ENCODE measurements at places on chromosomes 1 and 21.

GRCh38 chr1:22745669-22746585 is 35.3 kb downstream of the EPHB2 start:
- no peak for DNase-seq

DNA sequence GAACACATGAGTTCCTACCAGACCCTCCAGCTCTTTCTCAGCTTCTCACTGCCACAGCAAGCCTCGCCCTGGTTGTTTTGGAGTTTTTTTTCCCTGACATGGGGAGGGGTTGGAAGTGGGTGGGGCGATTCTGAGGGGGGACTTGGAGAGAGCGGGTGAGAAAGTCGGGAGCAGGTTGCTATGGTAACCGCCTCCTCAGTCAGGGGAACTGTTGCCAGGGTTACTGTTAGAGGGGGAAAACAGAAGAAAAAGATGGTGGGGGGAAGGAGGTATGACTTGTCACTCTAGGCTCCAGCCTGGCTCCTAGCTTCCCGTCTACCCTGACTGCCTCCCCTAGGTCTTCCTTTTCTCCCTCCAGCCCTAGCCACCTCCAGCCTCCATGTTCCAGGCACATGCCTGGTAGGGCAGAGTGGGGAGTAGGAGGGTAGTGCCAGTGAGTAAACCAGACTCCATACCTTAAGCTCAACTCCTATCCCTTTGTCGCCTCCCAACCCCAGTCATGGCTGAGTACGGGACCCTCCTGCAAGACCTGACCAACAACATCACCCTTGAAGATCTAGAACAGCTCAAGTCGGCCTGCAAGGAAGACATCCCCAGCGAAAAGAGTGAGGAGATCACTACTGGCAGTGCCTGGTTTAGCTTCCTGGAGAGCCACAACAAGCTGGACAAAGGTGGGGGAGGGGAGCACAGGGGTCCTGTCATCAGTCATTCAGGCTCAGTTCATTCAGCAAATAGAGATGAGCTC is 6.0 kb downstream of the PEA15 start:
- DNase-seq: peak; percentile 49

- no peak for DNase-seq
Measured at GRCh38 chr1:11307852-11308251, 34.9 kb downstream of the UBIAD1 start.

DNA sequence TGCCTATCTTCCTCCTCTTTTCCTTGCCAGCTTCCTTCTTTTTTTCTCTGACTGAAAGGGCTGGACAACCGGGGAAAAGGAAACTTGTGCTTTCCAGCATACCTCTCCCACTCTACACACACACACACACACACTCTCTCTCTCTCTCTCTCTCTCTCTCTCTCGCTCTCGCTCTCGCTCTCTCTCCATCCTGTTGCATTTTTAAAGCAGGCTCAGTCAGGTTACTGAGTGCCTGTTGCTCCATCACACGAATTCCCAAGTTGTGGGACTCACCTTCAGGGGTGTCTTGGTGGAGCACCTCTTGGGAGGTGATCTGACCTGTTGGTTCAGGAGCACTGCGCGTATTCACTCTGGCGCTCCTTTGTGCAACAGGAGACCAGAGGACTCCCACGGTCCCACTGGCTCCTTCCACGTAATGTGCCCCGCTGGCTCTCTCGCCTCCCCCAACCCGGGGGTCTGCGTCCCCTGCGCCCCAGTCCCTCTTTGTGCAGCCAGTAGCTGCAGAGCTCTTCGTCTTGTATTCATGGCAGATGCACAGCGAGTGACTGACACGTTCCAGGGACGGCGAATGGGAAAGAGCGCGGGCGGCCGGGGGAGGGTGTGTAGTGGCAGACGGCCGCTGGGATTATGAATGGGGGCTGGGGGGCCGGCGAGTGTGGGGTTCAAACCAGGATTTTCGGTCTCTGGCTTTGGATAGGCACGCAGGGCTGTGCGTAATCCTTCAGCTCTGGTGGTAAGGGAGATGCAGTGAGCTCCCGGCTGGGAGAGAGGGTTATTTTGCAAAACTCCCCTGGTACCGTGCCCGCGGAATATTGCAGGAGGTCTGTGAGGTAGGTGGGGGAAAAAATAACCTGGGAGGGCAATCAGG is 660 bp upstream of the PDE4B start:
- DNase-seq: no peak

- DNase-seq: no peak
Measured at GRCh38 chr1:65175171-65176055, 27.4 kb downstream of the AK4 start.

DNA sequence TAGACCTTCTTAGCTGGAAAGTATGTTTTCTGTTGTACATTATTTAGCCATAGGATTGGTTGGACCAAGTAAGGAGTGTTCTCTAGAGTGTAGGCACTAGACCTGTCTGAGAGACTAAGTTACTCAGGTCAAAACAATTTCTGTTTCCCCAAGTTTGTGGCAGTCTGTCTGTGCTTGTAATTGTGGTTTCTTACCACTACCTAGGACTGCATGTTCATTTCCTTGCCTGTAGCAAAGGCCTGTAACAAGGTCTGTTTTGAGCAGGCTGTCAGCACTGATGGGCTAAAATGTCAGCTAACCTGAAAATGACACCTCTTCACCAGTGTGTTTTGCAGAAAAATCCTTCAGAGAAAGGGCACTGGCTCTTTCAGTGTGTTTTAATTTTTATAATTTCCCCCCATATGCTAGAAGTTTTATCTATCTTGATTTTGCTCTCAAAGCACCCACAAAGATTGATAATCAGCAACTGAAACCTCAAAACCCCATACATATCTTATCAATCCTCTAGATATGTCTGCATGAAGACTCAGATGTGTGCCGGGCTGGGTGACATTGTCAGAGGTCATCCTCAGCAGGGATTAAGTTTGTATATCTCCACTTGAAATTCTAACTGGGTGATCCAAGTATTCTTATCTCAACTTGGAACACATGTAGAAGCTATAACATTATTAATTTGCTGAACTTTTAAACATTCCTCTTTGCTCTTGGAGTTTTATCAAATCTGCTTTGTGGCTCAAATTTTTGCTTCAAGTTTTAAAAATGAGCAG is 50.7 kb upstream of the ST6GALNAC3 start:
- no peak for DNase-seq

DNA sequence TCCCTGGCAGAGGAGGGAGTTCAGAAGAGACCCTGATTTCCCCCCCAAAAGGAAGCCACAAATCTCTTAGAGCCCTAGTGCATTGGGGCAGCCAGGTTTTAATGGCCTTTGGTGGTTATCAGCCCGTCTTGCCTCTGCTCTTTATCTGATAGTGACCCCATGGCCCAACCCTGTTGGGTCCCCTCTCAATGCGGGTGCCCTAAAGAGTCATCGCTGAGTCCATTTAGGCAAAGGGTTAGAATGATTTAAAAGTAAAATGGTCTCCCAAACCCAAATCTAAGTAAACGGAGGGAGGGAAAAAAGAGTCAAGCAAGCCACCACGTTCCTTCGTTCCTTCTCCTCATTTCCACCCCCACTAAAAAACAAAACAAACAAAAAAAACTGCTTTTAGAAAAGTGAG is 164.0 kb downstream of the RUNX1 start:
- DNase-seq: no peak

DNA sequence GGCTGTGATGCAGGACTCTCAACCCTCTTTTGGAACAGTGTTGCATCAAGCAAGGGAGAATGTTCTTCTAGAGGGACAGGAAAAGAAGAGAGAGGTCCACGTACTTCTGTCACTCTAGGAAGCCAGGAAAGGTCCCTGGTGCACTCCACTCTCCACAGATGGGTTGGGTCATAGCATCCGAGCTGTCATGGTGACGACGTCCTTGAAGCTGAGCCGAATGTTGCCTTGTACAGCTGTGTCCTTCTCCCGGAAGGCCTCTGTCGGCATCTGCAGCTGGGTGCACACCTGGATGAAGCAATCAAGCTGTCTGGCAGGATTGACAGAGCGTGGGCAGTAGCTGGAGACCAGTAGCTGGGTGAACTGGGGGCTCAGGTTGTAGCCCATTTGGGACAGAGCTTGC is 12.5 kb downstream of the MDM4 start:
- DNase-seq: no peak

DNA sequence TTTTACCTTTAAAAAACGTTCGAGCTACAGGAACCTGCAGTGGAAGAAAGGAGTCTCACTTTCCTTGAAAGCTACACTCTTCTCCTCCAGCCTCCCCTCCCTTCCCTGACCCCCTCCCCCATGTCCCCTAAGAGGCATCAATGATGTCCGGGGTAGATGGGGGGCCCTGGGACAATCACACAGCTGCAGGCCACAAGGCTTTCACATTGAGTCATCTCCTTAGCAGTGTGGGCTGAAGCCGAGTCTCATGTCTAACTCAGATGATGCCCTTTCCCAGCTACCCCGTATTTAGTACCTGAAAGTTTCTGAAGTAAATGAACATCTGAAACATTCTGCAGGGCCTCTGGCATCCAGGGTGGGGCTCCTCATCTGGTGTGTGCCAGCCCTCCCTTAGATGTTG is 6.3 kb upstream of the GPR25 start:
- no peak for DNase-seq

DNA sequence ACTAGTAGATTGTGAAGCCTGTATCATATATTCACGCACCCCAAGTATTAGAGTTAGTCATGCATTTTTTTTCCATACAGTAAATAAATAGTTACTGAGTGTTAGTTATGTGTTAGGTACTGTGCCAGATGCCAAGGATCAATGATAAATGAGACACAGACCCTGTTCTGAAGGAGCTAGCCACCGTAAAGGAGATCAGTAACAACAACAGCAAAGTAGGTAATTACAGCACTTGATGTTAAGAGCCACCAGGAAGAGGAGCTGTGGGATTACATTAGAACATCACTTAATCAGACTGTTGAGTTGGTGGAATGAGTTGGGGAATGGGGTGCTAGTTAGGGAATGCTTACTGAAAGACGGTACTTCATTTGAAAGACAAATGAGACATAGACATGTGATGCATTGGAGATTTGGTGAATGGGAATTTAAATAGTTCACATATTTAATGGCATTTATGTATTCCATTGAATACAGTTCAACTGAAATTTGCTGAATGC is 21.0 kb downstream of the PRKAA2 start:
- DNase-seq: no peak

GRCh38 chr1:9262096-9262986 is 27.8 kb downstream of the H6PD start:
- no peak for DNase-seq

- no peak for DNase-seq
Measured at GRCh38 chr1:111225091-111225490, 2.4 kb upstream of the CHI3L2 start.

DNA sequence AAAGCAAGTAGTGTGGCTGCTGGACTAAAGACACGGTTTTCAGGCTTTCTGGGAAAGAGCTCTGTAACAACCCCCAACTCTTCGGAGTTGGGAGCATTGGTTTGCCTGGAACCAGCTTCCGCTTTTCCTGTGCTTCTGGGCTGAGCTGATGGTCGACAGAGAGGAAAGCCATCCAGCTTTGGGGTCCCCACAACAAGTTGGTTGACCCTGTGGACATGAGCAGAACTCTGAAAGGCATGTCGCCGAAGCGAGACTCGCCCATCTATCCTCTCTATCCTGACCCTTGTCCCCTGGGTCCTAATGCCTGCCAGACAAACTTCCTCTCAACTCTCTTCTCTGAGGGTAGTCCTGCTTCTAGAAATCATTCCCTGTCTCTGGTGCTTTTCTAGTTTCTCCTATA is 31.9 kb upstream of the FCGR2A start:
- no peak for DNase-seq

GRCh38 chr1:235147269-235147668 is 13.8 kb downstream of the RBM34 start:
- no peak for DNase-seq

GRCh38 chr1:46638921-46639320 is 22.3 kb upstream of the MOB3C start:
- DNase-seq: no peak

DNA sequence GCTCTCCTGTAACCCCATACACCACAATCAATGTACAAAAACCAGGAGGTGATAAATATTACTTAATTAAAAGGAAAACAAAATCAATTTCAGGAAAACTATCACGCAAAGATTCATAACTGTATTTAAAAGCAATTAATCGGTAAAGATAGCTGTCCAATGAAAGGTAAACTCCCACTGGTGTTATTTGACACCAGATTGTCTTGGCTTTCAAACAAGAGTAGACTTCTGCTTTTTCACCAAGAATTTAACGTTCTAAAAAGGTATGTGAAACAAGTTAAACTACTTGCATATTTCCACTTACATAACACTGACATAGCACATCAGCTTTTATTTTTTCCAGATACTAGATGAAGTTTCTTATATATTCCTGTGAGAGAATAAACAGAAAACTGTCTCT is 3.5 kb downstream of the PLPP3 start:
- DNase-seq: no peak

DNA sequence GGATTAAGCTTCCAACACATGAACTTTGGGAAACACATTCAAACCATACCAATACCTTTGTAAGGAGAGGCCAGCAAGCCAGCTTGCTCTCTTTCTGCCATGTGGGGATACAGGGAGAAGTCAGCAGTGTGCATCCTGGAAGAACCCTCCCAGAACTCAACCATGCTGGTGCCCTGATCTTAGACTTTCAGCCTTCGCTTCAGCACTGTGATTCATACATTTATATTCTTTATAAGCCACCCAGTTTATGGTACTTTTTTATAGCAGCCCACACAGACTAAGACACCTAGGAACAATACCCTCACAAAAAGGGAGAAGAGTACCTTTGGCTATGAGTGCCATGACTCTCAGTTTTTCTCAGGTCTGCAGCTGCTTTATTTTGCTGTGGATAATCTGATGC is 35.9 kb downstream of the C1orf87 start:
- DNase-seq: no peak

- DNase-seq: no peak
Measured at GRCh38 chr21:32214654-32215305, 64.1 kb downstream of the MIS18A start.

DNA sequence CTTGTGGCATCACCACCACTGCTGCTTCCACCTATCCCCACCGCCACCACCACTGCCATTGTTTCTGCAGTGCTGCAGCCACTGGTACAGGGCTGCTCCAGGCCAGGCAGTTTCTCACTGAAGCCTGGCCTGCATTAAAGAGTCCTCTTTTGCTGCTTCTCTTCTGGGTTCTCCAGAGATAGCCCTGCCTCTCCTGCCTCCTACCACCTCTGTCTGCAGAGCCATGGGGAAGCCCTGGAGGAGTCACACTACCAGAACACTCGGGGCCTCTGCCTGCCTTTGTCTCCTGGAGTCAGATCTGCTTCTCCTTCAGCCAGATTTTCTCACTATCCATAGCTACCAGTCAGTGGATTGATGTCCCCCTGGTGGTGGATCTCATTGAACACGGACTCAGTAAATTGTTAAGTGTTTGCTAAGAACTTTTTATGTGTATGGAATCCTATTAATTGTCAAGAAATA is 37.7 kb upstream of the DDAH1 start:
- DNase-seq: no peak

DNA sequence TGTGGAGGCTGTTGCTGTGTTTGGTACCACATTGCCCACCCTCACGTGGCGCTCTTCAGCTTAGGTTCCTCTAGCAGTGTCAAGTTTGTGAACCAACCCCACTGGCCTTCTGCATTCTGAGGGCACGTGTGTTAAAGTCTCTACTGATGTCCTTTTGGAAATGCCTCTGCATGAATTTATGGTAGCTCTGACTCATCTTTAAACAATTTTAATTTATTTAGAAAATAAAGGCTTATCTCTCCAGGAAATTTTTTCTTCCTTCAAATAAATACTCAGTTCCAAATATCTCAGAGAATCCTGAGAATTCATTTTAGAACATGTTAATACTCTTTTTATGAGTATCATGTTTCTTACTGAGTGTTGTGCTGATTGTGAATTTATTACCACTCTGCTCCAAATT is 5.5 kb downstream of the CD1D start:
- no peak for DNase-seq

- no peak for DNase-seq
Measured at GRCh38 chr1:233060461-233060994, 110.1 kb downstream of the NTPCR start.

- no peak for DNase-seq
Measured at GRCh38 chr1:155124503-155125463, 2.9 kb upstream of the EFNA1 start.

Data from activated CD8-positive, alpha-beta memory T cell treated with anti-CD3 and anti-CD28 coated beads, Interleukin-2, amount 50 U/mL, for 48 hours (primary cell).